Left ventricle myocardium superior (tissue), 1 donor: ENCODE measurements at places on chromosomes 11 and 22. TPM values are rescaled to one million over a fixed set of nuclear protein-coding genes. Genes with fewer than 3 reads are reported as not detected.

The YPEL1 gene
- 3.2 TPM for total RNA-seq

The OR4B1 gene
- total RNA-seq = not detected

The CCDC89 gene
- total RNA-seq = 0.30 TPM

The MYOD1 gene
- total RNA-seq = not detected

The OR1S1 gene
- not detected for total RNA-seq

The NUDT8 gene
- 106 TPM for total RNA-seq

The ARHGEF17 gene
- 52.0 TPM for total RNA-seq

The FOLH1 gene
- total RNA-seq = not detected

The PATE1 gene
- total RNA-seq = not detected

The CARD18 gene
- 0.72 TPM for total RNA-seq

The APOL5 gene
- not detected for total RNA-seq

The BCO2 gene
- total RNA-seq = 137 TPM

The GRM5 gene
- total RNA-seq = not detected

The EHF gene
- total RNA-seq = 2.7 TPM

The GAS2L1 gene
- 23.2 TPM for total RNA-seq

The CCDC87 gene
- 0.25 TPM for total RNA-seq

The DDX17 gene
- total RNA-seq = 212 TPM

The CALCA gene
- total RNA-seq = not detected

The CYP2R1 gene
- 6.2 TPM for total RNA-seq

The OOSP2 gene
- total RNA-seq = not detected

The CTSW gene
- total RNA-seq = 1.1 TPM

The OR52B4 gene
- not detected for total RNA-seq

The CYB5R2 gene
- total RNA-seq = 1.2 TPM

The PHETA2 gene
- total RNA-seq = 2.7 TPM

The SLC22A6 gene
- total RNA-seq = not detected

The TMEM132A gene
- 5.9 TPM for total RNA-seq

The ROBO4 gene
- total RNA-seq = 27.6 TPM

The ELMOD1 gene
- total RNA-seq = 0.92 TPM

The TRIM6 gene
- total RNA-seq = 1.5 TPM

The CHADL gene
- total RNA-seq = 25.4 TPM

The HSPB2 gene
- total RNA-seq = 37.0 TPM

The DUSP8 gene
- total RNA-seq = 7.7 TPM

The MMP13 gene
- total RNA-seq = not detected

The CD151 gene
- total RNA-seq = 401 TPM

The BIK gene
- not detected for total RNA-seq

The PANX2 gene
- 0.40 TPM for total RNA-seq

The TCN2 gene
- 14.6 TPM for total RNA-seq

The APOA4 gene
- total RNA-seq = not detected

The XKR3 gene
- total RNA-seq = not detected

The OLFML1 gene
- total RNA-seq = 5.7 TPM

The NECTIN1 gene
- 20.6 TPM for total RNA-seq

The PANX3 gene
- total RNA-seq = not detected

The MMP27 gene
- not detected for total RNA-seq

The NNMT gene
- total RNA-seq = 26.4 TPM

The SPA17 gene
- total RNA-seq = 1.2 TPM

The SPTBN2 gene
- 1.1 TPM for total RNA-seq

The SHISAL1 gene
- total RNA-seq = 0.55 TPM

The RAB36 gene
- 0.74 TPM for total RNA-seq

The NRGN gene
- 4.1 TPM for total RNA-seq

The ZNF280A gene
- total RNA-seq = not detected

The PRR5 gene
- total RNA-seq = 2.9 TPM

The CARNS1 gene
- total RNA-seq = 18.0 TPM

The TUBGCP6 gene
- 18.4 TPM for total RNA-seq

The C11orf87 gene
- not detected for total RNA-seq

The MS4A15 gene
- not detected for total RNA-seq

The MYO7A gene
- total RNA-seq = 4.6 TPM

The WNT11 gene
- total RNA-seq = 15.2 TPM

The FOLR1 gene
- 0.50 TPM for total RNA-seq

The APOL4 gene
- total RNA-seq = 3.8 TPM

The ABTB2 gene
- total RNA-seq = 12.1 TPM
